ENCODE measurements at places on chromosomes 5 and 9.
A peak's percentile ranks its signal among the peaks of the same experiment; 100 is the strongest.

DNA sequence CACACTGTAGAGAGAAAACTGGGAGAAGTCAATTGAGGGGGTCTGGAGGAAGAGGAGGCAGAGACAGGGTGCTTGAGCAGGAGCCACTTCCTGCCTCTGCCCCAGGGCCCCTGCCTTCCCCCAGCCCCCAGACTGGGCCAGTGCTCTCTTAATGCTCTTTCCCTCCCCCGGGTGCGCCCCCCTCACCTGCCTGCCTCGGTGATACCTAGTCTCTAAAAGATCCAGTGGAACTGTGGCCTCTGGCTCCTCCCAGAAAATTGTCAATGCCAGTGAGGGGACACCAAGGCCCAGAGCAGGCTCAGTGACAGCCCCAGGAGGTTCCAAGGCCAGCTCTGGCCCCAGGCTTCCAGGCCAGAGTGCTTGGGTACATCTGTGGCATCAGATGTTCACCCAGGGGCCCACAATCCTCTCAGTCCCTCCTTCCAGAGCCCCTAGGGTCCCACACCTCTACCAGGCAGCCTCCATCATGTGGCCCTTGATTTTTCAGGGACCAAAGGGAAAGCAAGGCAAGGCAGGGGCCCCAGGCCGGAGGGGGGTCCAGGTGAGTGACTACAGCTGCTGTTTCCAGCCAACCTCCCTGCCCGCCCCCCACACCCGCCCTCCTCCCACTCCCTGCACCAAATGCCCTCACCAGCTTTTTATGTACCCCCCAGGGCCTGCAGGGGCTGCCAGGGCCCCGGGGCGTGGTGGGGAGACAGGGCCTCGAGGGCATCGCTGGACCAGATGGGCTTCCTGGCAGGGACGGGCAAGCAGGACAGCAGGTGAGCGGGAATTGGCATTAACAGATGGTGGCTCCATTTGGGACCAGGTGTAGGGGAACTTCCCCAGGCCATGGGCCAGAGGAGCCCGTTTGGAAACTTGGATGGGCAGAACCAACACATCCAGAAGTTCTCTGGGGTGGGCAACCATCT, 33.1 kb upstream of the ORM1 start:
- no peak for DNase-seq

DNA sequence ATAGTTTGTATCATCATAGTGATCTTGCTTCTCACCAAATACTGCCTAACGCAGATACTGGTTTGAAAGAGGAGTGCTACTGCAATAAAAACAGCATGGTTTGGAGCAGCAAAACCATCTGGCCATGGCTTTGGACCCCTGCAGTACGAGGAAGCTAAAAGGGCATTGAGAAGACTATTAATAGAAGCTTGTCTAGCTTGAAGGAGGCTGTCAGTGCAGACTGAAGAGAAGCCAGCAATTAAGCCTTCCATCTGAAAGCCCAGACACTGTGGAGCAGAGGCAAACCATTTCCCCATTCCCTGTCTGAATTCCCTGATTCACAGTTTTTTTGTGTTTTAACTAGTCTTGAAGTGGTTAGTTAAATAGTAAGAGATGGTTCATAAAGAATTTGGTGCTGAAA, 281.6 kb downstream of the PTPRD start:
- no peak for DNase-seq

DNA sequence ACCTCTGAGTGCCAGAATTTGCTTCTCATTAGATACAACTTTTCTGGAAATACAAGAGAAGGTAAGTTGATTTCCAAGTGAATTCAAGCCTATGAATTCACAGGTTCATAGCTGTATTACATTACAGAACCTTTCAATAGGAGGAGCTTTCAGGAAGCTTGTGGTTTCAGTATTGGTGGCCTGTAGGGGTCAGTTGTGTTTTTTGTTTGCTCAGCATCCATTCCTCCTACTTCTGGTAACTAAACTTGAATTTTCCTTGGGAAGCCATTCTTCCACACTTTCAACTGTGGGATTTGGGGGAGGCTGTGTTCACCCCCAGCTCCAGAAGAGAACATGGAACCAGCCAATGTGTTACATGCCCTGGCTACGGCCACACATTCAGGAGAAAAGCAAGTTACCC, 5.6 kb upstream of the CYSTM1 start:
- DNase-seq: no peak

GRCh38 chr5:7849681-7850394, 1.1 kb downstream of the CFAP90 start:
- DNase-seq: no peak

GRCh38 chr9:137030538-137031527, 1.1 kb downstream of the FUT7 start:
- peak; percentile 64 for DNase-seq

DNA sequence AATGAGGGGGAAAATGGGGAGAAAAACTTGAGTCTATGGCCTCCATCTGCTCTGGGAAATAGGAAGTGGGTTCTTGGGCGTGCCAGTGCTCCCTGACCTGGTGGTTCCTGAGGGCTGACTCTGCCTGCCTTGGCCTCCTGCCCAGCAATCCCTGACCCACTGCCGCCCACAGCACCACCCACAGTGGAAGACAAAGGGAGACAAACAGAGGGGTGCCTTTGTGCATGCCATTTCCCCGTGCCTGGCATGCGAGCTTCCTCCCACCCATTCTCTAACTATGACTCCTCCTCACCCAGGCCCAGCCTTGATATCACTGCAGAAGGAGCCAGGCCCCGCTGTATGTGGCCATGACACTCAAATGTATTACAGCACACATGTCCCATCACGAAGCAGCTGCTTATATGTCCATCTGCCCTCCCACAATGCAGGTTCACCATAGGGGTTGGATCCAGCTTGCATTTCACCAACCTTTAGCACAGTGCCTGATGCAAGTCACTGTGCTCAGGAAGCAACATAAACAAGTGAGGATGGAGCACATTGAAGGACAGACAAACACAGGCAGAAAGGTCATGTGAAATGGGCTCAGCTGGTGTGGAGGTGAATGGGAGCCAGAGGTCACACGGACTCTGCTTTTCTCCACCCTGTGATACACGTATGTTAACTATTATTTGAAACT, 84.4 kb downstream of the ADRB2 start:
- DNase-seq: no peak

GRCh38 chr5:135429301-135430134, 17.6 kb downstream of the DCANP1 start:
- no peak for DNase-seq

- DNase-seq: no peak
Measured at GRCh38 chr5:58056546-58056945, 403.3 kb downstream of the PLK2 start.

GRCh38 chr5:136631186-136631585, 265.8 kb upstream of the TRPC7 start:
- DNase-seq: no peak

- DNase-seq: no peak
Measured at GRCh38 chr5:126122942-126123341, 300.3 kb upstream of the GRAMD2B start.

- DNase-seq: no peak
Measured at GRCh38 chr5:54313311-54314270, 3.2 kb upstream of the ARL15 start.

GRCh38 chr5:115463983-115464382, 80.6 kb downstream of the FEM1C start:
- DNase-seq: no peak

DNA sequence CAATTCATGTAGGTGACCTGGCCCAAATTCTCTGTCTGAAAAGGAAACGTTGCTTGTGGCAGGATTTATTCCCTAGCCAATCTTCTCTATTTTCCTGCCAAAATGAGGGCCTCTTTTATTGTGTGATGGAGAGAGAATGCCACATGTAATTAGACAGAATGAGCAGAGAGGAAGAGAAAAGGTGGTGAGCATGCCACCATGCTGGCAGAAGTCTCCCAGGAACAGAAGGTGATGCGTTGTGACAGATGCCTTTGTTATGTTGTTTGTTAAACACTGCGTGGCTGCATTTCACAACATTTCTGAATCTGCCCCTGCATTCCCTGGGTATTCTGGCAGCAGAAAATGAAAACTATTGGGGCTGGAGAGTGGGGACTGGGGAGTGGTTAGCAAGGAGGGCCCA, 577.6 kb downstream of the TLR4 start:
- no peak for DNase-seq

GRCh38 chr5:107389130-107389774, 281.5 kb downstream of the EFNA5 start:
- peak; percentile 6 for DNase-seq

DNA sequence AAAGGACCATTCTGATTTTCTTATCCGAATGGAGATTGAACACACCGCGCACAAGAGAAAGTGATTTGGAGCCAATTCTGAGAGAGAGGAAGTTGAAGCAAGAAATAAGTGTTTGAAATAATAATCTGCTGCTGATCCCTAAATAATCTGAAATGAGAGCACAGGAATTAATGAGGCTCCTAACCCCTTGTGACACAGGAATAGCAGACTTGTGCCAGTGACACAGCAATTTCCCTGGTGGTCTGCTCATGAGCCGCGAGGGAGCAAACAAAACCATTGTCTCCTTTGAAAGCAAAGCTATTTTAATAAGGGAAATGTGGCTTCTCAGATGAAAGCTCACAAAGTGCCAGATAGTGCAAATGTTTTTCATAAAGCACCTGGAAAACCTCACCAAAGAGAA, 936.1 kb upstream of the WWC1 start:
- DNase-seq: no peak

- no peak for DNase-seq
Measured at GRCh38 chr9:84151236-84151635, 170.6 kb downstream of the RMI1 start.

GRCh38 chr5:148639081-148639480, 15.2 kb downstream of the HTR4 start:
- DNase-seq: no peak

- DNase-seq: no peak
Measured at GRCh38 chr5:157983906-157984551, 125.1 kb upstream of the CLINT1 start.

DNA sequence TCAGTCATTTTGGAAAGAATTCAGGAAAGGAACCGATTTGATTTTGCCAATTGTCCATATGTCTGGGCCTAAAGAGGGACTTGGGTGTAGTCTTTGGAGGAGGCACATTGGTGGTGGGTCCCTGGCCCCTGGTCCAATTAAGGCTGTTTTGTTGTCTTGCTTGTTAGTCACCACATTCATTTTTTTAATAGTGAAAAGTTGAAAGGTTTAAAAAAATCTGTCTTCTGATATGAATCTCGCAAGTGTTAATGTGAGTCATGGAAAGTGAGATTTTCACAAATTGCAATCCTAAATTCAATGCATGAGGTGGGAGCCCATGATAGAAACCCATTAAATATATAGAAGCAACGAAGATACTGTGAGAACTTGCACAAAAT, 165.9 kb upstream of the OTULINL start:
- DNase-seq: no peak

GRCh38 chr5:140341591-140341990, 4.8 kb downstream of the HBEGF start:
- no peak for DNase-seq

Measured in stimulated activated naive CD8-positive, alpha-beta T cell treated with anti-CD3 and anti-CD28 coated beads, Interleukin-15, Interleukin-2, amounts not matched to agents 100 U/mL and 50 U/mL, for 24 hours (primary cell).